ENCODE measurements at places on chromosomes 4 and X.

GRCh38 chr4:183507925-183508696 is 3.3 kb downstream of the ING2 start:
- no peak for DNase-seq

DNA sequence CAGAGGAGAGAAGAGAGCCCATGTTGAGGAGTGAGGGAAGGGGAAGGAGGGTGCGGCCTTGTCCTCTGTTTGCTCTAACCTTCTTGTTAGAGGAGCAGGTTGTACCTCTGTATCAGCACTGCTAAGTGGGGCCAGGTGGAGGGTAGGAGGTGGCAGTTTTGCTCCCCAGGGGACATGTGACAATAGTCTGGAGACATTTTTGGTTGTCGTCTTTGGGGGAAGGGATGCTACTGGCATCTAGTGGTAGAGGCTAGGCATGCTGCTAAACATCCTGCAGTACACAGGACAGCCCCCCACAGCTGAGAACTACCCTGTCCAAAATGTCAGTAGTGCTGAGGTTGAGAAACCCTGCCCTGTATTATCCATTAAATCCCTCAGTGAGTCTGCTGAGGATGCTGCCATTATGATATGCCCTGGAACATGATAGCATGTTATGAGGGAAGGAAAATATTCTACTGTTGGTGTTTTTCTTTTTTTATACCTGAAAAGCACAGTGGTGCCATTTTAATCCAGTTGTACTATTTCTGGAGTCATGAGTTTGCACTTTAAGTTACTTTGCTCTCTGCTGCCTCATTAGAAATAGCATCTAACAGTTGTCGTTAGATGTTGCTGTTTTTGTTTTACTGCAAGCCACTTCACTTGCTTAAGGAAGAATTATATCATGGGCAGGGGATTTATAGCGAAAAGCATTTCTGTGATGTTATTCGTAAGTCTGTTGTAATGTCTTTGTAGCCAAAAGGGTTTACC is 90.6 kb downstream of the LRP2BP start:
- DNase-seq, result no peak

DNA sequence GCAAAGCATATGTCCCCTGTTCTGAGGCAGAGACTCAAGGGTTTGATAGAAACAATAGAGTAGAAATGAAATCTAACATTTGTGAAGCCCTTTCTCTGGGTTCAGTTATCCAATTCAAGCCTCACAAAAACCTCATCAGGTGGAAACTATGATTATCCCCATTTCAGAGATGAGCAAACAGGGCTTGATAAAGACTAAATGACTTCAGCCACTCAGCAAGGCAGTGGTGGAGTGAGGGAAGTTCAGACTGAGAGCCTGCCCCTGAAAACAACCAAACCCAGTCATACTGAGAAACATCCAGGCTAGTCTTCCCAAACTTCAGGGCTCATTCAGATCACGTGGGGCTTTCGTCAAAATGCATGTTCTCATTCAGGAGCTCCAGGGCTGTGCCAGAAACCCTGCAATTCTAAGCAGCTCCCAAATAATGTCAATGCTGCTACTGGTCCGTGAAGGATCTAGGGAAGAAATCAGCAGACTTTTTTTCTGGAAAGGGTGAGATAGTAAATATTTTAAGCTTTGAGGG is 109.6 kb upstream of the KIT start:
- no peak for DNase-seq

- no peak for DNase-seq
These were observed 111.5 kb downstream of the MID1 start for GRCh38 chrX:10508891-10509290.

DNA sequence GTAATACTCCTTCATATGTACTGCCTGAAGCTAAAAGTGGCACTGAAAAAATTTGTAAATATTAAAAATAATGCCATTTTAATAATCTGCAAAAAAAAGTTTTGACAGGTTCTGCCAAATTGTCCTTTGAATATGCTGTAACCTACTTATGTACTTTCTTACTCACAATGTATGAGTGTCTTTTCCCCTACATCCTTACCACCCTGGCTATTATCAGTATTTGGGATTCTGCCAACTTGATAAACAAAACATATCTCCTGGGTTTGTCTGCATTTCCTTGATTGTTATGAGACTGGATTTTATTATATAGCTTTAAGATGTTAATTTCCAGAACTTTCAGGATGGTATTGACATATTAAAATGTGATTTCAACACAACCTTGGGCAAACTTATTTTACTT is 187.9 kb downstream of the CHM start:
- DNase-seq, result no peak
